ENCODE measurements at places on chromosomes 12 and 14.

- DNase-seq: no peak
Measured at GRCh38 chr12:32047357-32048212, 59.1 kb upstream of the BICD1 start.

GRCh38 chr14:82720946-82721345 lies 1187.3 kb upstream of the SEL1L start:
- DNase-seq: no peak

DNA sequence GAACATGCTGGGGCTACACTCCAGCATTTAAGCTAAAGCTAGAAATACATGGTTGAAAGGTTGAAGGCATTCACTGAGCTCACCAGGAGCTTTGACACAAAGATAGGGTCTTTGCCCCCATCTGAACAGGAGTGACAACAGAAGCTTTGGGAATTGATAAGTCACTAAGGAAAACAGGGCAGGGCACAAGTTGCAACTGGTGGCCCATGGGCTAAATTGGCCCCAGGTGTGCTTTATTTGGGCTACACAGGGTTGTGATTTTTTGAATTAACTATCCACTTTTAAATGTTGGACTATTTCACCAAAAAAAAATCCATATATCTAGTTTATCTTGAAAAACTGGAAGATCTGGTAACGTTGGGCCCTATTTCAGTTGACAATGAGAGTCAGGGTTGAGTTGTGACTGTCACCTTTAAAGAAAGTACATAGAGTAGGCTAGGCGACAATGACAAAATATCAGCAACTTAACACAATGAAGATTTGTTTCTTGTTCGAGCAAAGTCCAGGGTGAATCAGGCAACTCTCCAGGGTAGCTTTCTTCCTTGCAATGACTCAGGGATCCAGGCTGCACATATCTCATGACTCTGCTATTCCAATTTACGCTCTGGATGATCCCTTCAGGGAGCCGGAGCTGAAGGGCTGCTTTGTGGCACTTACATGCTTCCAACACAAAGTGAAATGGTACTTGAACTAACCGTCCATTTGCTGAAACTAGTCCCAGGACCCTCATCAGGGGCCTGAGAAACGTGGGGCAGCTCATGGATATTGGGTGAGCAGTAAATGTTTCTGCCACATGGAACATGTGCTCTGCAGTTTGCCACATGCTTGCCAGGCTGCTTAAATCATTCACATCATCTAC lies 13.3 kb upstream of the EIF4B start:
- DNase-seq: no peak

DNA sequence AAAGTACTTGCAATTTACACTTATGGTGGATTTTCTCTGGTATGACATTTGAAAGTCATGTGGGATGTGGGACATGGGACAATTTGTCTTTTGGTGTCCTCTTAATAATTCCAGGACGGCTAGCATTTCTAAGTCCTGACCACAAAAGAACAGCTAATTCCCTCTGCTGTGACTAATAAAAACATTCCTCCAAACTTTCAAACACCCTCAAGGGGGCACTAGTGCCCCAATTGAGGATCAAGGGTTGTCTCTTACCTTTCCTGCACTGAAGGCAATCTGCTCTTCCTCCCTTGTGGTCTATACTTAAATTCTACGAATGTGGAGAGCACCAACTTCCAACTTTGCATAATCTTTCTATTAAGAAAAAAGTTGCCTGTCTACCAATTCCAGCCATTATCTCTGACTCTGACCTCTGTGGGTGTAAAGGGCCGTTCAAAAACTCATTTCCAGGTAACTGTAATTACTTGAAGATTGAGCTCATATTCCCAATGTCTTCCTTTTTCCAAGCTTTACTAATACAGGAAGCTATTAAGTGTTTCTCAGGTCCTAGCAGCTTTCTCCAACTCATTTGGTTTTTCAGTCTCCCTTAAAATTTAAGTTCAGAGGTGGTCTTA lies 210.2 kb downstream of the PTPRO start:
- no peak for DNase-seq

GRCh38 chr12:52155048-52155868 lies 36.6 kb downstream of the KRT80 start:
- DNase-seq: no peak

DNA sequence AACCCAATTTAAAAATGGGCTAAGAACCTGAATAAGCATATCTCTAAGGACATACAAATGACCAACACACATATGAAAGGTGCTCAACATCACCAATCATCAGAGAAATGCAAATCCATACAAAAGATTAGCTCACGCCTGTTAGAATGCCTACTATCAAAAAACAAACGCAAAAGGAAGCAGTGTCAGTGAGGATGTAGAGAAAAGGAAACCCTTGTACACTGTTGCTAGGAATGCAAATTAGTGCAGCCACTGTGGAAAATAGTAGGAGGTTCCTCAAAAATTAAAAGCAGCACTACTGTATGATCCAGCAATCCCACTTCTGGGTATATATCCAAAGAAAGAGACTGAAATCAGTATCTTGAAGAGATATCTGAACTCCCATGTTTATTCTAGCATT lies 133.0 kb downstream of the CPNE8 start:
- no peak for DNase-seq

- peak; percentile 94 for DNase-seq
Measured at GRCh38 chr12:14365294-14366208, at the start of gene ATF7IP. Gene ATF7IP, plus strand, starts transcription at chr12:14365682. Its CDS starts 58,234 bp downstream, at chr12:14423916.

- no peak for DNase-seq
Measured at GRCh38 chr14:49584058-49584457, 2.1 kb downstream of the RPS29 start.

GRCh38 chr12:111488271-111488670 lies 82.5 kb downstream of the SH2B3 start:
- no peak for DNase-seq

DNA sequence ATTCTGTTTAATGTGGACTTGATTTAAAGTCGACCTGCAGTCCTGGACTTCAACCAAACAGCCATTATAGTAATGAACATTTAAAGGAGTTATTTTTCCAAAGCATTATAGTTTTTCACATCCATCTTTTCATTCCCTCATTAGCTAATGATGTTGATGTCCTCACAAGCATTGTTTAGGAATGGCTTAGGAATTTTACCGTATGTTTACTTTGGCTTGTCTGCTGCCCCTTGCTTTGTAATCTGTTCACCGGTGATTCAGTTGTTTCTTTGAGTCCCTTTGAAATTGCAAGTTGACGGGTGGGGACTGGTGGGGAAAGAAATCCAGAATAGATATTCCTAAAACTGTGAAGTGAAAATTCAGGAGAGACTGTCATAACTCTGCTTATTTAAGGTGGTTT lies 25.4 kb downstream of the PRKCH start:
- no peak for DNase-seq

DNA sequence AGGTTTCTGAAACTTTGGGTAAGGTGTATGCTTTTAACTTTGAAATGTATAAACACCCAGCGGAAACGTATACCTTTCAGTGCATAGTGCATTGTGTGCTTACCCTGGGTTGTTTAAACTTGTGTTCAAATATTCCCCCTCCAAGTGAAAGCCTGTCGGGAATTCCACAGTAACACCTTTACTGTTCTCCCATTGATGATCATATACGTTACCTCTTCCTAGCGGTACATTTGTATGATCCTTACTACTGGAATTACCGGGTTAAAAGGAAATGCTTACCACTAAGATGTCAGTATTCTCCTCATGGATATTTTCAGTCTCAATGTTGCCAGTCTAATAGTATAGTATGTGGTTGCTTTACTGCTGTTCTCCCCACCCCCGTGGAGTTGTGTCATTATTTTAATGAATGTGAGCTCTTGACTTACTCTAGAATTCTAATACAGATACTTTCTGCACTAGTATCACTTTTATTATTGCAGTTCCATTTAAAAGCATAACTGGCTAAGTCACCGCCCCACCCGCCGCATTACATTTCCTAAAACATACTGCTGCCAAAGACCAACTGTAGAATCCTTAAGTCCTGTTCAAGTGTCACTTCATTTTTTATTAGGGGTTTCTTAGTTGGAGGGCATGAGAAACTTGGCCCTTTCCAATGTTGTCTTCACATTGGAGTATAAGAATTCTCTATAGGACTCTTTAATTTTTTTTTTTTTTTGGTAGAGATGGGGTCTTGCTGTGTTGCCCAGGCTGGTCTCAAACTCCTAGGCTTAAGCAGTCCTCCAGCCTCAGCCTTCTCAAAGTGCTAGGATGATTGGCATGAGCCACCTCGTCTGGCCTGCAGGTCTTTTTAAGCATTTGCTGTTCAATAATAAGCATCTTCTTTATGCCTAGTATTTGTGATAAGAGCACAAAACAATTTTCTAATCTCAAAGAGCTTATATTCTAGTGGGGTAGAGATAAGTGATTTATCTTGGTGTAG lies 24.9 kb downstream of the NUDT4 start:
- DNase-seq: no peak

GRCh38 chr12:42873401-42873800 lies 283.9 kb upstream of the PRICKLE1 start:
- no peak for DNase-seq

DNA sequence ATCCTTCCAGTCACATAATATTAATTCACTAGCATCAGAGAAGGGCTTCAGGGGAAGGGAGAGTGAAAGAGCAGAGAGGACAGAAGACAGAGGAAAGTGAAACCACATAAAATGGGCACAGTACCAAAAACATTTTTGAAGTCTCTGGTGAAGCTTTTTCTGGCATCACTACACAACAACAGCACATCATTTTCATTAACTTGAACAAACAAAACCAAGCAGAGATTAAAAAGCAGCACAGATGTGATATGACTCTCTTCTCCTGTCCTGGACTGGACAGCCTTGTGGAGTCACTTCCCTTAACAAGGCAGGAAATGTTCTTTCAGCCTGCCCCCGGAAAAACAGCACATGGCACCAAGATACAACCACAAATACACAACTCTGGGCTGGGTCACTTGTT lies 112.0 kb downstream of the TSPAN8 start:
- no peak for DNase-seq

GRCh38 chr12:23980826-23981225 lies 31.4 kb upstream of the SOX5 start:
- no peak for DNase-seq

DNA sequence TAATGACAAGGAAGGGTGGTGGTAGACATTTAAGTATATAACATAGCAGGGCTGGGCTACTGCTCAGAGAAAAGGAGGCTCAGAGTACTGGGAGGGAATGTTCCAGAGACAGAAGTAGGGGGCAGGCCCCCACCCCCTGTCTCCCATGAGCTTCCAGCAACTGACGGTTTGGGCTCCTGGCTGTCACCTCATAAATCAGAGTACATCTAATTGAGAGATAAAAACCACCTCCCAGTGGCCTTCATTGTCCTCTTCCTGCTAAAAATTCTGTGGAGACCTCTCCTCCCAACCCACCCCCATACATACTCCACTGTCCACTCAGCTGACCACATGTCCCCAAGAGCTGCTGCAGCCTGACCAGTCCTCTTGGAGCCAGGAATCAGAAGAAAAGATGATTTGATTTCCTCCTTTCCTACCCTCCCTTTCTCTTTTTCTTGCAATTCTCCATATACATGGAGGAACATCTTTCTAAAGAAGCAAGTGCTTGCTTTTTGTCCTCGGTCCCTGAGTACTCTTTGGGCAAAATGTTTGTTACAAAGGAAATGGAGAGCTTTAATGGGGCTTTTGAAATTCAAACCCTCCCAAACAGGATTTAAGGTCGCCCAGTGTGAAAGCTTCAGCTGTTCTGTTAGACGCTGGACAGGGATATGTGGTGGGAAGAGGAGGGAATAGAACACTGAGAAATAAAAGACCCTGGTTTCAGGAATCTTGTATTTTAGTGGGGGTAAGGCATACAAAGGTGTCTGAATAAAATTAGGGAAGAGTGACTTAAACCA lies 16.4 kb upstream of the KCNA5 start:
- no peak for DNase-seq

DNA sequence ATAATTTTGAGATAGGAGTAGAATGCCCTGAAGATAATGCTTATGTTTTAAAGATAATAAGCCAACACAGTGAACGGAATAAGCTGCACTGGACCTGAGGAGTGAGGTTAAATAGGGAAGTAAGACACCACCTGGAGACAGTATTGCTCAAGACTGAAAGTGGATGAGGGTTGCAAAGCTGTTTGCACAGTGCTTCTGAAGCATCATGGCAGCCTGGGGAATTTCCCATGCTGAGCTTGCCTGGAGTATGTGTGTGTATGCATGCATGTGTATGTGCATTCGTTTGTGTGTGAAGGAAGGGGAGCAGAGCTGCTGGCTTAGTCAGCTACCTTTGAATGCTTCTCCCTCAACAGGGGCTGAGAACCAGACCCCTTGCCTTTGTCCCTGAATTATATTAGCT lies 35.8 kb downstream of the BHLHE41 start:
- no peak for DNase-seq

DNA sequence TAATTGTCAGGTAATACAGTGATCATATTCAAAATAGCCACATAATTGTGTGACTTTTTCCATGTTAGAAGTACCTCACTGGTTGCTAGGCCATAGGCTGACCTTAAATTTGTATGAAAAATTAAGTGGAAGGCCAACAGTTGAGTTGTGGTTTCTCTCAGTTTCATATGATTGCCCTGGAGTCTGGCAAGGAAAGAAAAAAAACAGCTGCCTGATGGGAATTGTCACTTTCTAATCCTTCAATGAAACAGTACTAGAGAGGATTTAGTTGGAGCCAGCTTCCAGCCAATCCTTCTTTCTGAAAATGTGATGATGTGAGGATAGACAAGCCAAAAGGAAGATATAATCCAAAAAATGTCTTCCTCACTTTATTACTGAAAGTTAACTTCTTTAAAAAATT lies 113.6 kb downstream of the ALX1 start:
- DNase-seq: no peak

- DNase-seq: no peak
Measured at GRCh38 chr12:123104809-123105208, 46.1 kb downstream of the PITPNM2 start.

DNA sequence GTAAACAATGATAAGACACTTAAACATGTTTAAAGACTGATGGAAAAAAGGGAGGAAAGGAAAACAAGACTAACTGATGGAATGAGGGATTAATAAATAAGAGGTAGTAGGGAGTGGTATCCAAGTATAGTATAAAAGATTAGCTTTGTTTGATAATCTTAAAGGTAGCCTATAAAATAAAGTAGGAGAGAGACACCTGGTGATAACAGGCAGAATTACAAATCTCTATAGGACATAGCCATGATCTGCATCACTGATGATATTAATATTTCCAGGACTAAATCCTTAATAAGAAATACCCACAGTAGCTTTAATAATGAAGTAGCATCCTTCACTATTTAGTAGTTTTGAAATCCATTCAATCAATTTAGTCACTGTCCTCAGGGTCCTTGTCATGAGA lies 30.4 kb downstream of the DLGAP5 start:
- no peak for DNase-seq
